ENCODE measurements at places on chromosomes 16 and 17.

DNA sequence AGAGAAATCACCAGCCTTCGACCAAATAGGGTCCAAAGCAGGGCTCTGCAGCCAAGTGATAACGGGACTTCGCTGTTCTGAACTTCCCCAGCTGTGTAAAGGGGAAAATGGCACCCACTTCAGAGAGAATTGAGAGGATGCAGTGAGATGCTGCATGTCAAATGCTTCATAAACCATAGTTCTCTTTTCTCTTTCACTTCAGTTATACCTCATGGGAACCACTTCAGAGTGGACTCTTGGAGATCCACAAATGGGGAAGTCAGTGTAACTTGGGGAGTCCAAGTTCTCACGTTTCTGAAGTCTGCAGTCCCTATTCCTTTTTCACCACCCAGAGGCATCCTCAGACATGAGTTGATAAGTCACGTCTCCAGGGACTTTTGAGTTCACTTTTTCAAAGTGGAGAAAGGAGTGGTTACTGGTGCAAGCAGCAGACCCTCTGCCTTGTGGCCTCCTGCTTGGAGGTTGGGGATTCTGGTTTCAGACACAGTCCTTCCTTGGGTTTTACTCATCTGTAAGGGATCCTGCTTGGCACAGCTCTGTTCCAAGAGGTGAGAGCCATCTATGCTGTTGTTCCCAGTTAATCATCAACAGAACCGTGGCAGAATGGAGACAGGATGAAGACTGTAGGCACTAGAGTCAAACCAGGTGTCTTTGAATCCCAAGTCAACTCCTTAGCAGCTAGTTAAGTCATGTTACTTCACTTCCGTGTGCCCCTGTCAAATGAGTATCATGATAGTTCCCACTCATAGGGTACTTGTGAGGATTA is 123.4 kb upstream of the NOL11 start:
- H3K4me1 ChIP-seq = no peaks in the 10 kb centered on the region
- no peak for DNase-seq

DNA sequence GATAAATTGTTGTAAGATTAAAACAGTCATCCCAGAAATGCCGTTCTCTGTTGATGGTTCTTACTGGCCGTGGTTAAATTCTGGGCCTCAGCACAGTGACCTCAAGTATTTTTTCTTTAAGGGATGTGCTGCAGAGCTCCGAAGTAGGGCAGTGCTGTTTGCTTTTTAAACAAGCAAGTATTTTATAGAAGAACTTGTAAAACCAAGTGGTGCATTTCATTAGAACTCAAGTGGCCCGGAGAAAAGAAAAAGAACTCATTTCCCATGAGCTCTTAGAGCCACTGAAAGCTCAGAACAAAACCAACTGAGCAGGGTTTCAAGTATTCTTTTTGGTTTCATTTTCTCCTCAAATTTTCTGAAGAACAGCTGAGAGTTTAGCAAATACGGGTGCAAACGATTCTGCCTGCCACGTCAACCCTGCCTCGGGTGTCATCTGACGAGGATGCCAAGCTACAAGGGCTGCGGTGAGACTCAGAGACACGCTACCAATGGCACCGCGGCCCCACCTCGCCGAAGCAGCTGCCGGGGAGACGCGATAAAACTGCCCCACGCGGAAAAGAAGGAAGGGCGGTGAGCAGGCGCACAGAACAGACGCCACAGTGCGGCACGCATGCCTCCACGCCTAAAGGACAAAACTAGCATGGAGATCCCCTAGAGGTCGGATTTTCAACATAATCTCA is 6.3 kb downstream of the LMF1 start:
- peak overlapping the region; percentile 93 for H3K27ac ChIP-seq
- peaks cover 32% of the 10 kb centered on the region for H3K36me3 ChIP-seq
- peak; percentile 45 for DNase-seq
- H3K4me1 ChIP-seq = peaks cover 28% of the 10 kb centered on the region
- no peaks in the 10 kb centered on the region for H3K27me3 ChIP-seq
- H3K4me3 ChIP-seq = peak overlapping the region; percentile 82

DNA sequence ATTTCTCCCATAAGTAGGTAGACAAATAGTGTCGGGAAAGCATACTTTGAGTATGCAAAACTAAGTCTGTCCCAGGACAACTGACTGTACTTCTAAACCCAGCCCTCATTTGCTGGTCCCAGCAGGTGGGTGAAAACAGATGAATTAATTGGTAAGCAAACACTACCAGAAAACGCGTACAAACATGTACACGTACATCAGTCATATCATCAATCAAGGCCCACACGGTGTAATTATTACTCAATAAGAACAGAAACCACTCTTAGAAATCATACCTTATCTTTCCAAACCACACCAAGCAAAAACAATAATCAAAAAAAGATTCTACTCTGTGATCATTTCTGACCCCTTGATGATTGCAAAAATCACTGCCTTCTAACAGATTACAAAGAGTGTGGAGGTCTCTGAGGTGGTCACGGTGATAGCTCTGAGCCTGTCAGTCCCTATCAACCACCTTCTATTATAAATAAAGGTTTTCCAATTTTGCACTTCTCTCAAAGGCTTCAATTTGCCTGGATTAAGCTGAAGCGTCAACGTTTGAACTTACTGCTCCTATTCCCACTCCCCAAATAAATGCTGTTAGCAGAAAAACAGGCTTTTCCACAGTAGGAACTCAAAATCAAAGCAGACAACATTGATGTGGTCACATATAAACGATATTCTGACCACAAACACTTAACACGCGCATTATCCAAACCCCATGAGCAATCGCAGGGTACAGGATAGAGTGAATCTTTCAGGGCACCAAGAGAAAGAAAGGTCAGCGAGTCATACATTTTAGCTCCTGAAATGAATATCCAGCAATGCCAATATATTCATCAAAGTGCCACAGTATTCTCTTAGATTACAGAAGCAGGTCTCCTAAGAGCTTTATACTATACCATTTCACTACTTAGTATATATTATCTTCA is 211.9 kb downstream of the STX8 start:
- no peak overlapping the region for H3K4me3 ChIP-seq
- H3K36me3 ChIP-seq = no peaks in the 10 kb centered on the region
- H3K27me3 ChIP-seq = no peaks in the 10 kb centered on the region
- no peaks in the 10 kb centered on the region for H3K4me1 ChIP-seq
- no peak overlapping the region for H3K27ac ChIP-seq

DNA sequence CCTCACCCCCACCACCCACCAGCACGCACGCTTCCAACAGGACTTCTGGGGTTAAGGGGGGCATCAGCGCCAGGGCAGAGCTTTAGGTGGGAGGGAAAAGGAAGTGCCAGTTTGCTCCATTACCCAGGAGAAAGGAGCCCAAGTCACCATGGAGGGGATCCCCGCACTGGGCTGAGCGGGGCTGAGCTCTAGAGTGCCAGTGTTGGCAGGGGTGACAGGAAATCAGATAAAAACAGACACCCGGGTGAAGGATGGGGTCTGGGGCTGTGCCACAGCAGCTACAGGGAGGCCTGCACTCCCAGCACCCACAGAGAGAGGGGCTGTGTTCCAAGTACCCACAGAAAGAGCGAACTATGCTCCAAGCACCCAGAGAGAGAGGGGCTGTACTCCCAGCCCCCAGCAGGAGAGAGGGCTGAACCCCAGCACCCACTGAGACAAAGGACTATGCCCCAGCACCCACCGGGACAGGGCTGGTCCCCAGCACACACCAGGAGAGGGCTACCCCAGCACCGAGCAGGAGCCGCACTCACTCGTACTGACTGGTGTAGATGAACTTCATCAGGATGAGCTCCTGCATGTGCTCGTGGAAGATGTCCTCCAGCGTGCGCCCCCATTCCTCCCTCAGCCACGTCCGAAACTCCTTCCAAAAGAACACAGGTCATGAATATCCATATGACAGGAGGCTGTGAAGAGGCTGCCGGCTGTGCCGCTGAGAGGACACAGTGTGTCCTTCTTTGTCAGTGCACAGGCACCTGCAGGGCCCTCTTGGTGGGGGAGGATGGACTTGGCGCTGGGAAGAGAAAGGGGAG is 18.6 kb upstream of the C16orf95 start:
- H3K4me3 ChIP-seq = no peak overlapping the region
- no peak overlapping the region for H3K27ac ChIP-seq
- H3K36me3 ChIP-seq = peaks cover 25% of the 10 kb centered on the region
- no peak for DNase-seq

DNA sequence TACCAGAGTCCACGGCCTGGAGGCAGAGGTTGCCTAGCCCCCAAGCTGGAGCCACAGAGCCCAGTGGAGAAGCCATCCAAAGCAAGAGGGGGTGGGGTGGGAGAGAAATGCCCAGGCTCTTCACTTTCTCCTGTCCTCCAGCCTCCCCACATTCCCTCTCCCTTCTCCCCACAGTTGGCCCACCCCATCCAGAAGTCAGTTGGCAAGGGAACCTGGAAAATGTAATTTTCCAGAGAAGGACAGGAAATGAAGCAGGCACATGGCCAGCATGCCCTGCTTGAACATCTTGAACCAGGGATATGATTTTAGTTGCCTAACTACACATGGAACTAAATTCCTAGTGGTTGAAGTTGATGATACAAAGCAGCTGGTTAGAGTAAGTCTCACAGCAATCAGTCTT is 73.3 kb upstream of the IRX6 start:
- H3K27ac ChIP-seq = no peak overlapping the region
- no peaks in the 10 kb centered on the region for H3K36me3 ChIP-seq
- peaks cover 2% of the 10 kb centered on the region for H3K4me1 ChIP-seq
- no peak overlapping the region for H3K4me3 ChIP-seq

DNA sequence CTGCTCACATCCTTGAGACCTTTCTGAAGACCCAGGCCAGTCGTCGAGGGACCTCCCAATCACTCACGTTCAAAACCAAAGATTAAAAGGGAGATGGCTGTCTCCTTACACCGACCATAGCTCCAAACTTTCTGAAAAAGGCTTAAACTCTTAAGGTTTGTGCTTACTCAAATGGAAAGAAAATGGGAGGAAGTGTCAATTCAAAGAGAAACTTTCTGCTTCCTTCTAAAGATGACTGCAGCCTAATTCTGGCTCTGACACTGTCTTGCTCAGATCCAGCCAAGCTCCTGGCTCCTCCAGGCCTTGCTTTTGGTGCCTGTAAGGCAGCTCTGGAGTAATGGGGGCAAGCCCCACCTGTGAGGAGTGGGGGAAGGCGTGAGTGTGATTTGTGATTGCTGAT is 54.9 kb upstream of the WSB1 start:
- peaks cover 15% of the 10 kb centered on the region for H3K27me3 ChIP-seq
- DNase-seq = peak; percentile 47
- H3K4me1 ChIP-seq = peaks cover 22% of the 10 kb centered on the region
- no peaks in the 10 kb centered on the region for H3K36me3 ChIP-seq
- H3K27ac ChIP-seq = peak overlapping the region; percentile 60

GRCh38 chr16:24734382-24734781 is 4.9 kb downstream of the TNRC6A start:
- no peak overlapping the region for H3K27ac ChIP-seq
- no peak overlapping the region for H3K4me3 ChIP-seq
- H3K4me1 ChIP-seq = peaks cover 43% of the 10 kb centered on the region
- DNase-seq = no peak
- no peaks in the 10 kb centered on the region for H3K27me3 ChIP-seq
- peaks cover 42% of the 10 kb centered on the region for H3K36me3 ChIP-seq

DNA sequence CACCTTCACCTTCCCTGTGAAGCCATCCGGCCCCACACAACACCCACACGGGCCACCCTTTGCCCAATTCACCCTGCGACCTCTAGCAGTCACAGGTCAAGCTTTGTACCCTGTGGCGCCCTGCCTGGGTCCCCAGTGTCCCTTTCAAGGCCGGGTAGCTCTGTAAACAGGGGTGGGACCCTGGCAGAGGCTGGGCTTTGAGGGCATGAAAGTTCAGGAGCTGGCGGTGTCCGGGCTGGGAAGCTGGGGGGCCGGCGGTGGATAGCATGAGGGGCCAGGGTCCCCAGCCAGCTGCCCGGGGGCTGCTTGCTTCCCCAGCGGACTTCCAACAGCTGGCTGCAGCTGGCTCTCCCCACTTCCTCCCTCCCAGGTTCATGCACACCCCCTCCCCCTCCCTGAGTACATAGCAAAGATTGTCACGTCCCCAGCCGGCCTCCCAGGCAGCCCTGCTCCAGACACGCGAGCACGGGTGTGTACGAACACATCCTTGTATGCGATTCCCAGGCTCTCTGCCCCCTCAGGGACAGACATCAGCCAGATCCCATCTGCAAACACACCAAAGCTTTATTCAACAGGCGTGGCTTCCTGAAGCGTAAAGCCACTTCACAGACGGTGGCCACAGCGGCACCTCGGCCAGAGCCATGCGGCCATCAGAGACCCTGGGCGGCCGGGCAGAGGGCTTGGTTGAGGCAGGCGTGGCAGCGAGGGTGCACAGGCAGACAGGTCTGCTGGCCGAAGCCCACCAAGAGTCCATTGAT is 8.2 kb downstream of the NTHL1 start:
- H3K27me3 ChIP-seq = no peaks in the 10 kb centered on the region
- H3K4me3 ChIP-seq = no peak overlapping the region
- no peaks in the 10 kb centered on the region for H3K36me3 ChIP-seq
- H3K4me1 ChIP-seq = no peaks in the 10 kb centered on the region
- H3K27ac ChIP-seq = no peak overlapping the region
- no peak for DNase-seq

GRCh38 chr16:57138281-57138935 is 46.0 kb downstream of the CPNE2 start:
- no peak overlapping the region for H3K4me3 ChIP-seq
- no peak for DNase-seq
- H3K27me3 ChIP-seq = no peaks in the 10 kb centered on the region

DNA sequence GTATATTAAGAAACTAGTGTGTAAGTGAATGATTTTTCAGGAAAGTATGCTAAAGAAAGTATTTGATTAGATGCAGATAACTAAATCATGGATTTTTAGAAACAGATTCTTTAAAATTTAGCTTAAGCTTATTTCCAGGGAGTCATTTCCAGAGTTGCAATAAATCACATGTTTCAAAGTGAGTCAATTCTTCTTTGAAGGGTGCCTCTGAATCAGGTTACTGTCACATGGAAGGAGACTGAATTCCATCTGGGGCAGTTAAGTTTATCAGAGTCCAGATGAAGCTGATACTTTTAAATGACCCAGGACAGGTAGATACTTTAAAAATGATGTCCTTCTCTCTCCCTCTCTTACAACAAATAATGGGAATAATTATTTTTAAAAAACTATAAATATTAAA is 5.0 kb downstream of the MFSD11 start:
- peaks cover 19% of the 10 kb centered on the region for H3K4me1 ChIP-seq
- peaks cover 37% of the 10 kb centered on the region for H3K36me3 ChIP-seq
- H3K27ac ChIP-seq = no peak overlapping the region
- no peak overlapping the region for H3K4me3 ChIP-seq
- H3K27me3 ChIP-seq = no peaks in the 10 kb centered on the region
